ENCODE measurements at places on chromosomes 5 and 9.

GRCh38 chr5:5755888-5756287 lies 333.4 kb downstream of the ICE1 start:
- DNase-seq: no peak

DNA sequence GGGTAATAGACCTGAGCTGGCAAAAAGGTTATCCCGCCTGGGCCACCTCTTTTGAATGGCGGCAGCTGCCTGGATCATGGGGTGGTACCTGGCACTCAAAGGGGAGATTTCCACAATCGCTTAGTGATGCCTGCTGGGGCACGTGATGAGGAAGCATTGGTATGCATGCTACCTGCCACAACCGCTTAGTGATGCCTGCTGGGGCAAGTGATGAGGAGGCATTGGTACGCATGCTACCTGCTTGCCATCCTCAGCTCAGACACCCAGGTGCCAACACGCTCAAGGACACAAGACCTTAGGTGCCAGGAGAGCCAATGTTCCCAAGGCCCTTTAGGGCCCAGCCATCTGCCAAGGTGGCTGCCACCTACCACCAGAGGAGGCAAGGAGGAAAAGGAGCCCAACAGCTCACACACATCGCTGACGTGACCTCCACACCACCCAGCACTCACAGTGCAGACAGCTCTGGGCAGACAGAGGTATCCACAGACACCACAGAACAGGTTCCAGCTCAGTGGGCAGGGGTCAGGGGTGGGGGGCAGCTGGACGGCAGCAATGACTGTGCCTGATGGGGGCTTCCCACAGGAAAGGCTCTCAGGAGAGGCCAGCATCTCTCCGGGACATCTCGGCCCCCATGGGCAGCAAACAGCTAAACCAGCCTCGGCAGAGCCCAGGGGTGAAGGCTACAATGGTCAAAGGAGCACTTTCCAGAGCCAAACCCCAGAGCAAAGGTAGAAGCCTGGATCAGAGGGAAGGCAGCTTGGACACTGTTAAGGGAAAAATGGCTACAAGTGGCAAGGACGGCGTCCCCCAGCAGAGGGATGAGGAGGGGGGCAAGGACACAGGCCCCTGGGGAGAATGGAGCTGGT lies 43.0 kb upstream of the SARDH start:
- DNase-seq: no peak

DNA sequence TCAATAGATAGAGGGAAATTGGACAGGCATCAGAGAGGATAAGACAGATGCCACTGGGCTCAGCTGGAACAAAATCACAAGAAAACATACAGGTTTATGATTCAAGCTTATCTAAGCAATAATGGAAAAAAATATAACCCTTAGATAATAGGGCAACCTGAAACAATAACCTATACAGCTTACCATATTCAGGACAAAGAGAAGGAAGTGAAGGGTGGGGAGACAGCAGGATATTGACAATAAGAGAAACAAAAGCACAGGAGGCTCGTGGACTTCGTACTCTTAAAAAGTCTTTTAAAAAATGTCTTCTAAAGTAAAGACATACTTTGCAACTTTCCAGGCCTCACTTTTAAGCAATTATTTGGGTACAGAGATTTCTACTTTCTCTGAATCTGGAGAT lies 225.3 kb downstream of the NTRK2 start:
- DNase-seq: no peak

DNA sequence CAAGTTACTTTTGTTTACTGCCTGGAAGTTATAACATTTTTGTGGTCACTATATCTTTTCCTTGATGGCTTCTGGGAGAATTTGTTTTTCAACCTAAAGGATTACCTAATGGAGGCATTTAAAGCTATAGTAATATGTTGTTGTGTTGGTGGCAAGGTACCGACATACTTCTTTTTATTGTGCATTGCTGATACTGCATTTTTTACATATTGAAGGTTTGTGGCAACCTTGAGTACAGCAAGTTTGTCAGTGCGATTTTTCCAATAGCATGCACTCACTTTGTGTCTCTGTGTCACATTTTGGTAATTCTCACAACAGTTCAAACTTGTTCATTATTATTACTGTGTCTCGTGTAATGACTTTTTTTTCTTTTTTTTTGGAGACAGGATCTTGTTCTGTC lies 246.3 kb downstream of the LRRC70 start:
- no peak for DNase-seq

GRCh38 chr5:80619086-80619485 lies 35.4 kb upstream of the MSH3 start:
- no peak for DNase-seq

All from occipital lobe (tissue), 3 donors.